ENCODE measurements at places on chromosomes 1 and 21.

GRCh38 chr1:183291802-183292514, 105.9 kb downstream of the LAMC2 start:
- DNase-seq: no peak

DNA sequence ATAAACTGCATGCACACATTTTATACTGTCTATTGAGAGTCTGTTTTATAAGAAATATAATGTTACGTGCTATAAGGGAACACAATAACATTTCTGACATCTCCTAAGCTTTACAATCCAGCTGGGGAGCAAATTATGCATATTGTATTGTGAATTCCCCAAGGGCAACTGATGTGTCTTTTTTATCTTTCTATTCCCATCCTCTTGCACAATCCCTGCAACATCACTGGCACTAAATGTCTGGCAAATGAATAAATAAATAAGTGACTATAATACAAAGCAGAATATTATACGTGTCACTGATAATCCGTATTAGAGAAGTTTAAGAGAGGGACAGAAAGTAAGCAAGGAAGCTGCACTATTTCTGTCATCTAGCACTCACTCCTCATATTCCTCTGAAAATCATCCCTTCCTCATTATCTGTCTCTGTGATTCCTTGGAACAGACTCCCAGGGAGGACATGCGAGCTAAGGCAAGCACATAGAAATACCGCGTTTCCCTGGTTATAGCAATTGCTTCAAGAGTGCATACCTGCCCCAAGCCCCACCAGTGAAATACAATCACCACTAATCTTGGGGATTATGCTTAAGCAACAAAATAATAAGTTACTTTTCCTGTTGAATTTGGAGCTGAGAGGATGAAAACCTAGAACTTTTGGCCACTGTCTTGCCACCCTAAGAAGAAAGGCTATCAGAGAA, 205.4 kb downstream of the SMYD3 start:
- no peak for DNase-seq

DNA sequence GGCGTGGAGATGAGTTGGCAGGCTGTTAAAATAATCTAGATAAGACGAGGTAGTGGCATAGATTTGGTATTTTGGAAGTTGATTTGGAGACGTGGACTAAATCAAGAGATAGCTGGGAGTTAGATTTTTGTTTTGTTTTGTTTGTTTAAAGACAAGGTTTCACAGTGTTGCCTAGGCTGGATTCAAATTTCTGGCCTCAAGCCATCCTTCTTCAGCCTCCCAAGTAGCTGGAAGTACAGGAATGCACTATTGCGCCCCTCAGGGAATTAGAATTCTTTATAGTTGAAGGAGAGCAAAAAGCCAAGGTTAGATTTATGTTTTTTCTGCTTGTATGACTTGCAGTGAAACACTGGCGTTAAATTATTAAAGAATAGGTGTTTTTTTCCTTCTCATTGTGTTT, 22.3 kb upstream of the SNRPE start:
- no peak for DNase-seq

GRCh38 chr1:39829791-39830533, 41.3 kb upstream of the BMP8B start:
- no peak for DNase-seq

GRCh38 chr1:154288661-154289060, 16.2 kb downstream of the HAX1 start:
- no peak for DNase-seq

GRCh38 chr1:178901482-178902125, 30.7 kb upstream of the ANGPTL1 start:
- no peak for DNase-seq

DNA sequence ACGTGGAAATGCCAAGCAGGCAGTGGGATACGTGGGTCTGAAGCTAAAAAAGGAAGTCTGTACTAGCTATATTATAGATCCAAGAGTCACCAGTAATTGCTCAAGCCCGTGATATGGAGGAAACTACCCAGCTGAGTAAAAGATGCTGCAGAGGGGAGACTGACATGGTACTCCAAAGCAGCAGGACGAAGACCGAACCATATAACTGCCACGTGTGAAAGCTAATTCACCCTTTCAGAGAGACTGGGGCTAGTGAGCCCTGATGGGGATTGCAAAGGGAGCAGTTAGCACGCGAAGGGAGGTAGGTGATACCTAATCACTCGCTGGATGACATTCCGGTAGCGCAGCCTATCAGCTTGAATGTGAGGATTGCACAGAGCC, 316 bp downstream of the AP4B1 start:
- DNase-seq: no peak

DNA sequence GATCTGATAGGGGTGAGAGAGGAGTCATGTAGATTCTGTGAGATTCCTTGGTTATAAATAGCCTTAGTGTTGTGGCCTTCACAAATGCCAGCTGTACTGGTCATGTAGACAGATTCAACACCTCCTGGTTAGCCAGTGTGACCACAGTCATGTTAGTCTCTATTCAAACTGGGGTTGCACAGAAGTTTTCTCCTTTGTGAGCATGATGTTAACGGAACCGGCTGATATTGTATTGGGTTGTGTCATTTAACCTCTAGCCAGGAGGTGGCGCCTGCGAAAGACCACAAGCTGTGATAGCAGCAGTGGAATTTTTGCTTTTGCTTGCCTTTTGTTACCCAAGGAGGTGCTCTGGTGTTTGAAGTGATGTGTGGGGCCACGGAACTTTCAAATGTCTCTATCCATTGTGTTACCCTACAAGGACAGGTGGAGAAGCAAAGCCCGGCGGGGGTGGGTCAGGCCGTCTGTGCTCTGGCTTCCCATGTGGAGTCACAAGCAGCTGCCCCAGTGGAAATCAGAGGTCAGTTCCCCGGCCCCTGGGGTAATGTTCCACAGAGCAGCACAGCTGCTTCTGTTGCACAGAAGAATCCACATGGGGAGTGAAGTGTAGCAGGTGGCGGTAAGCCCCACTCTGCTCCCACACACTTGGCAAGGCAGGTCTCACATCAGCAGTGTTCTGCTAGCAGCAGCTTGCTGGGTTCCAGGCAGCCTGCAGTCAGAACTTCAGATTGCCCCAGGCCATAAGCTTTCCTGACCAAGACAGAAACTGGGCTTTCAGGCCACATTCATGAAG, 112.6 kb downstream of the ADAMTS1 start:
- peak; percentile 55 for DNase-seq

- DNase-seq: no peak
These were observed 36.5 kb downstream of the YY1AP1 start for GRCh38 chr1:155651861-155652661.

DNA sequence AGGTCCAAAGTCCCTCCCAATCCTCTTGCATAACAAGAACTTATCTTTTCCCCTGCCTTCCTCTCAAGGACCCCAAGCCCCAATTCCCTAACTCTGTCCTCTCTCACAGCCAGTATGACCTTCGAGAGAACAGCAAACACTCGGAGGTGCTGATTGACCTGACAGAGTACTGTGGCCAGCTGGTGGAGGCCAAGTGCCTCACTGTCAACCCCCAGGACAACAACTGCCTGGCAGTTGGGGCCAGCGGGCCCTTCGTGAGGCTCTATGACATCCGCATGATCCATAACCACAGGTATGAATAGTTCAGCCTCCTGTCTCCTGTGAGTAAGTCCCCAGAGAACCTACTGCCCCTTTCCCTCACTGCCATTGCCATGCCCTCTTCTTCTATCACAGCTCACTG, 29.9 kb upstream of the TMEM222 start:
- no peak for DNase-seq

GRCh38 chr1:3391711-3392110, 62.8 kb upstream of the ARHGEF16 start:
- no peak for DNase-seq

- no peak for DNase-seq
These were observed 44.1 kb upstream of the C1orf105 start for GRCh38 chr1:172376431-172376830.

GRCh38 chr1:29633771-29634170, 397.4 kb downstream of the PTPRU start:
- no peak for DNase-seq

GRCh38 chr1:168135116-168135920, 1.4 kb downstream of the GPR161 start:
- DNase-seq: no peak

GRCh38 chr1:171226747-171227370, 21.4 kb upstream of the FMO1 start:
- peak; percentile 77 for DNase-seq

GRCh38 chr21:32748529-32748928, 20.7 kb upstream of the SYNJ1 start:
- peak; percentile 48 for DNase-seq

GRCh38 chr1:1021920-1022259, 2.0 kb downstream of the AGRN start:
- no peak for DNase-seq

- DNase-seq: no peak
These were observed 48.6 kb downstream of the FOXO6 start for GRCh38 chr1:41409825-41410224.

DNA sequence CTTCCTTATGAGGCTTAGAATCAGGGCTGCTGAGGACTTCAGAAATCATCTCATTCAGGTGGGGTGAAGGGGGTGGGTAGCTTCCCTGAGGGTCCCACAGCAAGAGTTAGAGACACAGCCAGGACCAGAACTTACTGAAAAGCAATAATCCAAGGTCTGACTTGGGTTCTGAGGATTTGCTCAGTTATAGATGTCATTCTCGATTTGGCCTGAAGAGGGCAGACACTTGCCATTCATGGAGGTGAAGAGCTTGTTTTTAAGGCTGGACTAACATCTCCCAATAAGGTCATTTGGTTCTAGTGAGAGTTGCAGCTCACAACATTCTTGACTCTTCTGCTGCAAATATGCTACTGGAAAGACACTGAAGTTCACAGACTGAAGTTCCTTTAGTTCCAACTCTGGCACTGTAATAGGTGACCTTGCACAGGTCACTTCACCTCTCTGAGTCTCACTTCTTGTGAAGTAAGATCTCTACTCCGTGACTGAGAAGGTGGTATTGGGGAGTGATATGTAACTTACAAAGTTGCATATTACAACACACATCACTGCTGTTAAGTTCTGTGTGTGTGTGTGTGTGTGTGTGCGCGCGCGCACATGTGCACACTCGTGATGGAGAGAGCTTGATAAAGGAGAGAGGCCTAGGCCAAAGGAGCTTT, 69.8 kb upstream of the DIRAS3 start:
- DNase-seq: peak; percentile 88

DNA sequence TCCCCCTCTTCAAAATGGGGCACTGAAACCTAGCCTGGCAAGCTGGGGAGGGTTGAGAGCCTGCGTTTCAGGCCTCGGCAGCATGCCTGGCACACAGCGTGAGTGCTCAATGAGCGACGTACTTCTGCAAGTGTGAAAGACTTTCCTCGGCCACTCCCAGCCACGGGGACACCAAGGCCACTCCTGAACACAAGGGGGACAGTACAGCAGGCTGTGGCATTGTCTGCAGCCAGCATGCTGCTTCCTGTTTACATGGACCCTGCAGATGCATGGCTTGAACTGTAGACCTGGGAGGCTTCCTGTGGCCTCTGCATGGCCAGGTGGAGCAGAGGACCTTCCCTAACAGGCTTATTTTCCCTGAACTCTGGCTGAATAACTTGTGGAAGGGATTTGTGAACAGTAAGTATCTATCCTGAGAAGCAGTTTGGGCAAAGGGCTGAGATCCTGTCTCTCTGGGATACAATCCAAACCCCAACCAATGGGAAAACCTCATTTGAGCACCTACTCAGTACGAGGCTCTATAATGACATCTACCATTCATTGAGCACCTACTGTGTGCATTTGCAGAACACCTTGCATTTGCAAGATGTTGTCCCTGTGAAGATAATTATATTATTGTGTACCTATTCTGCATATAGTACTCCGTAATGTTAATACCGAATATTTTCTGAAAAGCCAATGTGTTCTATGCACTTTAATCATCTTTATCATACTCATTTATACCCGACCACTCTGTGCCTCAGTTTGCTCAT, 9.9 kb upstream of the HSPG2 start:
- no peak for DNase-seq

- DNase-seq: no peak
These were observed 10.8 kb downstream of the SLAMF1 start for GRCh38 chr1:160636076-160636475.

GRCh38 chr1:58584082-58584895, 7.2 kb upstream of the TACSTD2 start:
- DNase-seq: no peak

- no peak for DNase-seq
These were observed 52.1 kb downstream of the MIGA1 start for GRCh38 chr1:77831566-77831965.

DNA sequence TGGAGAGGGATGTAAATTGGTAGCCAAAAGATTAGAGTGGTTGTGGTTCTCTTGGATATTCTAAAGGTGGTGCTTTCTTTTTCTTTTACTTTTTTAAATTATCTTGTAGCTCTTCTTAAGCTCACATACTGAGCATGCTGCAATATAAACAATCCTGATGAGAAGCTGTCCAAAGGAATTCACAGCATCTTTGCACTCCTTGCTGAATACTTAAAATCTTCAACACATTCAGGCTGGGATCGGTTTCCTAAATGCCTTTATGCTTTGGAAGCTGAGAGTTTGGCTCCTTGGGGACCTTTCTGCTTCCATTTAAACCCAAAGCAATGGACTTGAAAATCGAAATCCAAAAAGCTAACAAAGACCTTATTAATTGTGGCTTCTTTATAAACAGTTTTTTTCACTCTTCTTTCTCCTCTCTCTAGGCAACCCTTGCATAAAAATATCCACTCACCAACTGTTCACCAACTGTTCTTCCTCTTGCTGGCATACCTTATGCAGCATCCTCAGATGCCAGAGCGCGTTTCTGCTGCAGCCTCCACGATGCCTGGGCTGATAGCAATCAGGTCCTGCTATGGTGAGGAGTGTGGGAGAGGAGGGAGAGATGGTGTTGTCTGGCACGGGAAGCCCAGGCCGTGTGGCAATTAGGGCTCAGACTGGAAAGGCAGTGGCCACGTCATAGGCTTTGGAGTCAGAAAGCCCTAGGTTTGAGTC, 535.8 kb upstream of the DAB1 start:
- DNase-seq: peak; percentile 40

DNA sequence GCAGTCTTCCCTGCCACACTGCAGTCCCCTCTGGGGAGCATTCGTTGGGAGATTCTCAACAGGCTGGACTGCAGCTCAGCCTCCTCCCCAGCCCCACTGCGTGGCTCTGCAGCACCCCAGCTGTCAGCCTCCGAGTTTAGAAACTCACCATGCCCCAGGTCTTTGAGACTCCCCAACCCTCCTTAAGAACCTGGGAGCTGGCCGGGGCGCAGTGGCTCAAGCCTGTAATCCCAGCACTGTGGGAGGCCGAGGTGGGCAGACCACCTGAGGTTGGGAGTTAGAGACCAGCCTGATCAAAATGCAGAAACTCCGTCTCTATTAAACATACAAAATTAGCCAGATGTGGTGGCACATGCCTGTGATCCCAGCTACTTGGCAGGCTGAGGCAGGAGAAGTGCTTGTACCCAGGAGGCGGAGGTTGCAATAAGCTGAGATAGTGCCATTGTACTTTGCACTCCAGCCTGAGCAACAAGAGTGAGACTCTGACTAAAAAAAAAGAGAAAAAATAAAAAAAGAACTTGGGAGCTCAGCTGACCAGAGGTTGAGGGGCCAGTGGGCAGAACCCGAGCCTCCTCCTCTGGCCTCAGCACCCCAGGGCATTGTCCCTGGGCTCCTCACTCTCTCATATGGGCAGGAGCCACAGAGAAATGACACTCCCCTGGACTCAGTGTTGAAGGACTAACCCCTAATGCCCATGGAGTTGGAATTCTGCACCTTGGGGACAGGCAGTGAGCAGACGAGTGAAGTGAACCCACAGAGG, 5.6 kb downstream of the OLIG2 start:
- no peak for DNase-seq

GRCh38 chr1:113859478-113860175, 11.9 kb downstream of the PTPN22 start:
- DNase-seq: peak; percentile 53

- no peak for DNase-seq
These were observed 69.8 kb downstream of the MEGF6 start for GRCh38 chr1:3541465-3541864.

GRCh38 chr21:15562748-15563147, 167.0 kb upstream of the USP25 start:
- DNase-seq: no peak
